ENCODE measurements at places on chromosomes 1 and 21. TPM values are rescaled to one million over a fixed set of nuclear protein-coding genes. Genes with fewer than 3 reads are reported as not detected.

DNA sequence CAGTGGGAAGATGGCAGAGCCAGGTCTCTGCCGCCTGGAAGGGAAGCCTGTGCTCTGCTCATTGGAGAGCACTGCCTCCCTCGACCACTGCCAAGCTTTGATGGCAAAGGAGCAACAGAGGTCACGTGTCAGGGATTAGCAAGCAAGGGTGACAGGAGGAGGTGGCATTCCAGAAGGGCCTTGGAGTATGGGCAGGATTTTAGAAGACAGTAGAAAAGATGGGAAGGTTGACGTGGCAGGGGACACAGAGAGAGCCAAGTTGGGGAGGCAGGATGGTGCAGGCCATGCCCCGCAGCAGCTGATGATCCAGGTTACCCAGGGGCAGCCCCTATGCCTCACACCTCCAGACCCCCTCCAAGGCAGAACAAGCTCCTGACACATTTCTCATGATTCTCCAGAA lies 21.9 kb upstream of the LBR start:
- DNase-seq = no peak

DNA sequence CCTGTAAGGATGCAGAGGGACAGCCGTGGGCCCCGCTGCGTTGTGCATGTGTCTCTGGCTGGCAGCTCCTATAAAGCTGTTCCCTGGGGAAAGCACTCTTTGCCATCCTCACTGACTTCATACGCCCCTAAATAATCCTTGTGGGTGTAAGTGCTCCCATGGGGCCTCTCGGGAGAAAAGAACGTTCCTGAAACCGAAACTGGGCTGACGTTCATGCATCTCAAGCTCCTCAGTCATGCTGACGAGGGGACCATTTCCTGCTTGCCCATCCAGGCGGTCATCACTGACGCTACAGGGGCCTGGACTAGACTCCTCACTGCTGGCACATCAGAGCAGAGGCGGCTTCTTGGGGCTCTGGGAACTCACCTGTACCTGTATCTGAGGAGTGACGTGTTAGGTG lies 73.1 kb upstream of the USP24 start:
- DNase-seq = no peak

DNA sequence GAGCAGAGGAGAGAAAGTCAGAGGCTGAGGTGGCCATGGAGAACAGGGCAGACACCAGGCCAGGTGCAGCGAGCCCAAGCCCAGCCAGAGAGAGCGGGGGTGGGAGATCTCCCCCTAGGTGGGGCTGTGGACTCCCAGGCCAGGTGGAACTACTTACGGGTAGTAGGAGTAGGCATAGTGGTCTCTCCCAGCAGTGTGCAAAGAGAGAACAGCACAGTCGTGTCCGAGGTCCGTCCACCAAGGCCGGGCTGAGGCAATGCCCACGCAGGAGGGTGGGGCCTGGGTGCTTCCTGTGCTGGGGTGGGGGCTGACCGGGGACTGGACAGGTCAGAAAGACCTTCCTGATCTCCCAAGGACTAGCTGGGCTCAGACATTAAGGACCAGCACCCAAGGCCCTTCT lies 263.7 kb downstream of the PTPRU start:
- no peak for DNase-seq

- no peak for DNase-seq
Observed at GRCh38 chr1:182205351-182206022, 144.0 kb upstream of the ZNF648 start.

OPRD1 gene
- 0.21 TPM for total RNA-seq
